ENCODE measurements at places on chromosomes 12 and 14.

- no peak for DNase-seq
Measured at GRCh38 chr12:62995097-62995496, 60.1 kb upstream of the PPM1H start.

DNA sequence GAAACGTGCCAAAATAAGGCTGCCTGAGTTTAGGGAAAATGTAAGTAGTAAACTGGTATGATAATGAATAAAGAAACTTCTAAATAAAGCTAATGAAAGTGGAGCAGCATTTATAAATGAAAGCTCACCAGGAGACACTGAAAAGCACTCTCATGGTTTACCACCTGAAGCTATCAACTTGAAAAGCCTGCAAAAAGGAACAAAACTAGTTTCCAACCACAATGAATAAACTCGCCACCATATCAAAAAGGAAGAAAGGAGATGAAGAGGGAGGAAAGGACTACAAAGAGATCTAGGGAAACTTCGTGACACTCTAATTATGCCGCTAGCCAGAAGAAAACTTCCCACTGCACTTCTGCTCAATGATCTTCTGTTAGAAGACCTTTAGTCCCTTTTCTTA, 66.7 kb downstream of the MED13L start:
- DNase-seq = no peak

- no peak for DNase-seq
Measured at GRCh38 chr14:91341751-91342154, 75.9 kb downstream of the CCDC88C start.

DNA sequence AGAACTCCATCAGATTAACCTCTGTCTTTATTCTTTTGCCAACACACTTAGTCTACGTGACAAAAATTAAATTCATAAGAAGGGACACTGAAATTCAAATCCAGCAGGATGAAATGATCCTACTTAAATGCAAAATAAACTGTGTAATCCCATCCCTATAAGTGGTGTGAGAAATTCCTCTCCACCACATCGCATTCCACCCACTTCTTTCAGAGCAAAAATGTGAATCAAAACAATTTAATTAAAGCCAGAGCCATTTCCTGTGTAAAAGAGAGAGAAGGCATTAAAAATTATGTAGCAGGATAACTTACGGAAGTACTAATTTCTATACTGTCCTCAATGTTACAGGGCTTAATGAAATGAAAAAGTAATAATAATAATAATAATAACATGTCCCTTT, 844.3 kb downstream of the GALC start:
- DNase-seq = no peak

GRCh38 chr12:28446031-28446430, 255.8 kb downstream of the CCDC91 start:
- DNase-seq = no peak
